ENCODE measurements at places on chromosomes 11 and 22.

GRCh38 chr11:120170741-120171261, 32.9 kb upstream of the TRIM29 start:
- DNase-seq, result no peak

DNA sequence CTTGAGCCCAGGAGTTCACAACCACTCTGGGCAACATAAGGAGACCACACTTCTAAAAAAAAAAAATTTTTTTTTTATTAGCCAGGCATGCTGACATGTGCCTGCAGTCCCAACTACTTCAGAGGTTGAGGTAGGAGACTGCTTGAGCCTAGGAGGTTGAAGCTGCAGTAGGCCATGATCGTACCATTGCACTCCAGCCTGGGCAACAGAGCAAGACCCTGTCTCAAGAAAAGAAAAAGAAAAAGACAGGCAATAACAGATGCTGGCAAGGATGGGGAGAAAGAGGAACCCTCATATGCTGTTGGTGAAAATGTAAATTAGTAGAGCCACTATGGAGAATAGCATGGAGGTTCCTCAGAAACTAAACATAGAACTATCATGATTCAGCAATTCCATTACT, 64.8 kb downstream of the PAK1 start:
- no peak for DNase-seq

DNA sequence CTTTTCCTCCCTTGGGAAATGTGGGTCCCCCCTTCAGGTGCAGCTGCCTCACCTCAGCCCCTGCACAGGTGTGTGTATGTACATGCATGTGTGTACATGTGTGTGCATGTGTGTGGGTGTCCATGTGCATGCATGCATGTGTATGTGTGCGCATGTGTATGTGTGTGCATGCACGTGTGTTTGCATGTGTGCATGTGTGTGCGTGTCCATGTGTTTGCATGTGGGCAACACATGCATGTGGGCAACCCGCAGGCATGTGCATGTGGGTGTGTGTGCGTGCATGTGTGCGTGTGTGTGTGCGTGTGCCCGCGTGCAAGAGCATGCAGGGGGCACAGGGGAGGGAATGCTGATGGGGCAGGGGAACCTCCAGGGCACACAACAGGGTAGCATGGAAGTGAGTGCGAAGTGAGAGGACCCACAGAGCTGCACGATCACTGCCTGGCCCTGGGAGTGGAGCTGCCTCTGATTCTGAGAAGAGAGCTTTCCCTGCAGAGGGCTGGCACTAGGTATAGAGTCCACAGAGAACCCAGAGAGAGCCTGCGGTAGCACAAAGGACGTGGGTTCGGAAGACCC, 14.6 kb upstream of the BAIAP2L2 start:
- DNase-seq, result no peak

DNA sequence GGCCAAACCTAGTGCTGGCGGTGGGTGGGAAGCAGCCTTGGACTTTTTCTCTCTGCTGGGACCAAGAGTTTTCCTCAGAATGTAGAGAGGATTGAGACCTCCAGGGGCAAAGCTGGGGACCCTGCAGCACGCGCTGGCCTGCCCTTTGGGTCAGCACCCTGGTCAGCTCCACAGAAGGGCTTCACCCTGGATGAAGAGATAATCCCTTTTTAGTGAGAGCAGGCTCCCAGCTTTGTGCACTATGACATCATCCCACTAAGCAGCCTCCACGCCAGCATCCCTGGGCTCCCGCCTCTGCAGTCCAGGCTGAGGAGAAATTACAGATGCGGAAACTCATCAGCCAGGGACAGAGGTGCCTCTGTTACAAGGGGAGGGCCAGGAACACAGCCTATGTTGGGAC, 23.5 kb downstream of the DRICH1 start:
- DNase-seq, result no peak

GRCh38 chr11:91407842-91408241, 816.8 kb upstream of the FAT3 start:
- no peak for DNase-seq

DNA sequence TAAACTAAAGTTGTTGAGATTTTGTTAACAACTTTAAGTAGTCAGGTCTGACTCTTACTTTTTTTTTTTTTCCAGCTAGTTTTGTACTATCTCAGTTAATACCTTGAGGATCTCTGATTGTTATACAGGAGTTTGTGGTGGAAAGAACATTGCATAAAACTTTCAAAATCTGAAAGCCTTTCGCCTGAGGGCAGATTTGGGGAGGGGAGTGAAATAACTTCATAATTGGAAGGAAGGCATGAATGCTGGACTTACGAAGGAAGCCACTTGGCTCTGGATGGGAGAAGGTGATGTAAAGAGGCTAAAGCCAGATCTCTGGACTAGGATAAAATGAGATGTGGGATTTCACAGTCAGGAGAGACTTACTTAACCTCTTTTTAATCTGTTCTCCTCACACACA, 18.2 kb upstream of the FAT3 start:
- DNase-seq, result no peak

- no peak for DNase-seq
Measured at GRCh38 chr11:103872748-103873147, 163.7 kb upstream of the DDI1 start.

DNA sequence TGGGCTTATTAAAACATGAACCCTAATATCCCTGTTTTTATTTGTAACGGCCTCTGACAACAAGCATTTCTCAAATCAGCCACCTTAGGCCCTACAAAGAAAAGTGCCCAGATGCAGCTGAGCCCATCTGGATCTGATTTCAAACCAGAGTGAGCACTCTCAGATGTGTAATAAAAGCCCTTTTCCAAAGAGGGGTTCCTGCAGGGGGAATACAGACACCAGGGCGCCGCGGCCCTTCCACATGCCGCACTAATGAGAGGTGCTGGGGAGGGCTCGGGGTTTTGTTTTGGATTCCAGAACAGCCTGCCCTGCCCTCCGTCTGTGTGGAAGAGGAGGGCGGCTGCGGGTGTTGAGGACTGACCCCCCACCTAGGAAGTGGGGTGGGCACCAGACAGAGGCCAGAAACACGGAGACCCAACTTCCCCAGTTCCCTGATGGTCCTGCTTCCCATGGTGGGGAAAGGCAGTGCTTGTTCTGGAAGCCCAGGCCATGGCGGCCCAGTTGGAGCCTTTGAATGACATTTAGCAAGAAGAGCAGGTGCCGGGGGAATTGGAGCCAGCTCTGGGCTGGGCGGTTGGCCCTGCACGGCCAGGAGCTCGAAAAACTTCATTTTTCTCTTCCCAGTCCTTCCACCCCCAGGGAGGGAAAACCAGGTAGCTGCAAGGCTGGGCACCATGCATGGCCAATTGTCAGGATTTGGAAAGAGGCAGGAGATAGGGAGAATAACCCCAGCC, 63.7 kb downstream of the MACROD1 start:
- DNase-seq, result no peak

DNA sequence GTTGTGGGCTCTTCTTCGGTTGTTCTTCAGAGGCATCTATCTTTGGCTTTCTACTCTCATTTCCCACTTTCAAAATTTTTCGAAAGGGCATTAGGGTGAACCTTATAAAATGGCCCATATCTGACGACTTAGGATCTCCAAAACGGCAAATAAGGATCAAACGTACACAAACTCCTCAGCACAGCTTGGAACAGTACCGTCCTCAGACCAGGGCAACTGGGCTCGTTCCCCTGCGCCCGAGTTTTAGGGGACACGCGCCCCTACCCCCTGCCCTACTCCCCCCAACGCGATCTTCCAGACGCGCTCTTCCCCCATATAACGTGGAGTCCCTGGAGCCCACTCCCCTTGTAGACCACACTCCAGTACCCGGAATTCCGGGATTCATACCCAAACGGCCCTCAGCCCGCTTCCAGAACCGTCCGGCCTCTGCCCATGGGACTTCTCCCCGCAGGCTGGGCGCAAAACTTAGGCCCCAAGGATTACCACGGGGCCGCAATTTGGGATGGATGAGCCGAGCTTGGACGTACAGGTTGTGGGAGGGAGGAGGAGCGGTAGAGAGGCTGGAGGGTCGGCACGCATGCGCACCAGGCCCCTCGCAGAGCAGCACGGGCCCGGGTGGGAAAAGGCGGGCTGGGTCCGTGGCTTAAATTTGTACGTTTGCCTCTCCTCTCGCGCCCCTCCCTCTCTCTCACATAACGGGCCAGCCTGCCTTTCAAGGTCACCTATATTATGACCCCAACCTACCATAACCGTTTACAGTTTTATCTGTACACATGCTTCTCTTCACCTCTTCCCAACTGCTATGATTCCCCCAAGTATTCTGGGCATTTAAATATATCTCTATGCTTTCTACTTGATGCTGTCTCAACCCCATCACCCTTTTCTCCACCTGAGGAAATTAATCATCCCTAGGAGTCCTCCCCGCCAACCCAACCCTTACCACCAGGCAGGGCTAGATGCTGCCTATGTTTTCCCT, 3.4 kb downstream of the CCDC89 start:
- DNase-seq, result peak; percentile 81

DNA sequence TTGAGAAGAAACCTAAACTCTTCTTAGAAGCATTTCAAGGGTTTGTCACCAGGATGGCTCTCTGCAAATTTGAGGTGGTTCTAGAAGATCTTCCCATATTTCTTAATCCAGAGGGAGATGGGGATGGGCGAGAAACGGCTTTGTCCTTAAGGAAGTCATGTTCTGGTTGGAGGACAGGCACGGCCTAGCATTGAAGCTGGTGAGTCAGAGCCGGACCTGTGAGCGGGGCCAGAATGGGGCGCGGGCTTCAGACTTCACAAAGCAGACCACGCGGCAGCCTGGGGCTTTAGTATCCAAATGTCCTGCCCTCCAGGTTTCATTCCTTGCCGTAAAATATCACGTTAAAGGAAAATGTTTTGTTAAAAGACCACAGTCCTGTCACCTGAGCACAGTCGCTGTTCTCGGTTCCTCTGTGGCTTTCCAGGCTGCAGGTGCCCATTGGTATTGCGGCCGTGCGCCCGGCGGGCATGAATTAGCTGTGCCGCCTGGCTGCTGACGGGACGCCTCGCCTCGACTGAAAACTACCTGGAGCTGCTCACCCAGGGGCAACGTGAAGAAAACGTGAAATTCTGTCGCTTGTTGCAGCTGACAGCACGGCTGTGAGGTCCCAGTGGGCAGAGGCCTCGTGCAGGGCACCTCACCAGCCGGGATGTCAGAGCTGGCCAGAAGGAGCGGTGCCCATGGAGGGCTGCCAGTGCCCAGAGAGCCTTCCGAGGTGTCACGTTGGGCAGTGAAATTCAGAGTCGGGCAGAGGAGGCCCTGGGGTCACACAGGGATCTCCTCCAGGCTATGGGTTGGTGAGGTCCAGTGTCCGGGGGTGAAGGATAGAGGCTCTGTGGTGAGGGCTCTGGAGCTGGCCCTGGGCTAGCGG, 59.0 kb downstream of the LRP5 start:
- no peak for DNase-seq

DNA sequence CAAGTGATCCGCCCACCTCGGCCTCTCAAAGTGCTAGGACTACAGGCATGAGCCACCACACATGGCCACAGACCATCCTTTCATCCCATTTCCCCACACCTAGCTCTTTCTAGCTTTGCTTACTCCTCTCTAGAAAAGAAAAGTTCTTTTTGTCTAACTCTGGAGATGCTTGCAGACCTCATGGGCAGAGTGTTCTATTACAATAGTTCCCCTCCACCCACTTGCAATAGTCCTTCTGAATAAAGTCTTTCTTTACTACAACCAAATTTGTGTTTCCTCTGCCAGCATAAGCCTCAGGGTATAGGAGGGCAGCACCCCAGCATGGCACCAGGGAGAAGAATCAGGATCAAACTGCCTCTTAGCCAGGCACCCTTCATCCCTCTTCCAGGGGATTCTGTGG, 18.8 kb upstream of the RTL6 start:
- DNase-seq, result no peak

- no peak for DNase-seq
Measured at GRCh38 chr11:111723595-111723994, 42.6 kb downstream of the PPP2R1B start.

DNA sequence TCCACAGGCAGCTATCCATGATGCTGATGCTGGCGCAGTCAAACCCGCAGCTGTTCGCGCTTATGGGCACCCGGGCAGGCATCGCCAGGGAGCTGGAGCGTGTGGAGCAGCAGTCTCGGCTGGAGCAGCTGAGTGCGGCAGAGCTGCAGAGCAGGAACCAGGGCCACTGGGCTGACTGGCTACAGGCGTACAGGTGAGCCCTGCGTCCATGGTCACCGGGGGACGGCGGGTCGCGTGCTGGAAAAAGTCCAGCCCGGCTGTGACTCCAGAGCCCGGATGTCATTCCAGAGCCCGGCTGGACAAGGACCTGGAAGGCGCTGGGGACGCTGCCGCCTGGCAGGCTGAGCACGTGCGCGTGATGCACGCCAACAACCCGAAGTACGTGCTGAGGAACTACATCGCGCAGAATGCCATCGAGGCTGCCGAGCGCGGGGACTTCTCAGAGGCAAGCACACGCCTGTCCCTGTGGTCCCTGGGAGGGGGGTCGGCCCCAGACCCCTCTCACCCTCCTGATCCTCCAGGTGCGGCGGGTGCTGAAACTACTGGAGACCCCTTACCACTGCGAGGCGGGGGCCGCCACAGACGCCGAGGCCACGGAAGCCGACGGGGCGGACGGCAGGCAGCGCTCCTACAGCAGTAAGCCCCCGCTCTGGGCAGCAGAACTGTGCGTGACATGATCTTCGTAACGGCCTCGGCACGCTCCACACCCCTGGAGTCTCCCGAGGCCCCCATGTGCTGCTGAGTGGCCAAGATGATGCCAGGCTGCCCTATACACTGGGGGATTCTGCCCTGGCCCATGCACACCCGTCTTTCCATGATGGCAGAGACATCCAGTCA, 16.1 kb downstream of the SELENOO start:
- no peak for DNase-seq

DNA sequence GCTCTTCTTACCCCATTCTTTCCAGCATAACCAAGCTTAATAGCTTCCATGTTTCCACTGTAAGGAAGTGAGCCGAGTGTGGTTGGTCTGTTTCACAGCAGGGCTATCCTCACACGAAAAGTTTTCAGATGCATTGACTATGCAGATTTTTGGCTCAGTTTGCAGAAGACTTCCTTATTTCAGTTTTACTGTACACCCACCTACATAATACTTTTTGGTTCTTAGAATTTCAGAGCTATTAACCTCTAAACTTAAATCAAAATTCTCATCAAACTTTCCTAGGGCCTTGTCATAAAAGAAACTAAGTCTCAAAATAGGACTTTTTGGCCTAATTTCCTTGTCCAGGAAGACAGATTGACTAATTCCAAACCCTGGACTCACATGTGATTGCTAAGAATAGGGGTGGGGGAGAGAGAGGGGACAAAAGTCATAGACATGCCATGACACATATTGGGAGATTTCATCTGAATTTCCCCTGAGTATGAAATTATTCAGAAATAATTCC, 7.3 kb upstream of the EHF start:
- no peak for DNase-seq

DNA sequence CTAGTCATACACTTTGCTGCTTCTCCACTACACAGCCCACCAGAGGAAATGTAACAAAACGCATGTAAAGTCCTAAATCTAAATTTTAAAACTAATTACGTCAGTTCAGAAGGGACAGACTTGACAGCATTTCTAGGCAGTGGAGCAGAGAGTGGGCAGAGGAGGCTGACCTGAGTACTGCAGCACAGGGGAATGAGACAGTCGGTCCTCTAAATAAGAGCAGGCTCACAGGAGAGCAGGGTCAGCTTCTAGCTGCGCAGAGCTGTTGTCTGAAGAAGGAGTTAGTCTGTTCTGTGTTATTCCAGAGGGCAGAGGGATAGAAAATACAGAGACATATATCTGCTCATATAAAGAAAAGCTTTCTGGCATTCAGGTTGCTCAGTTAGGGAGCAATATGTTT, 40.3 kb downstream of the JHY start:
- no peak for DNase-seq

All from activated effector memory CD4-positive, alpha-beta T cell treated with anti-CD3 and anti-CD28 coated beads, Interleukin-2, amount 50 U/mL, for 16 hours (primary cell).